ENCODE measurements at places on chromosomes 12 and 14.

- DNase-seq: no peak
These were observed 40.2 kb downstream of the HEATR5A start for GRCh38 chr14:31380106-31380505.

DNA sequence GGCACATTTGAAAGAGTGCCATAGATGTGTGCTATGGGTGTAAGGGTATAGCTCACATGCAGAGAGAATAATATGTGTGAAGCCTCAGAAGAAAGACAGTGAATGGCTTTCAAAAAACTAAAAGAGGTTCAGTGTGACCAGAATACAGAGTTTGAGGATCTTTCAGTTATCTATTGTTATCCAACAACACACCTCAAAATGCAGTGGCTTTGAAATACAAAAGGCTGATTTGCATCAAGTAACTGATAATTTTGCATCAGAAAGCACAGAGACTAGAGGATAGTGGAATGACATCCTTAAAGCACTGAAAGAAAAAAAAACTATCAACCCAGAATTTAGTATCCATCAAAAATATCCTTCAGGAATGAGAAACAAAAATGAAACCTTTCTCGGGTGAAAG lies 131.6 kb upstream of the IGF1 start:
- no peak for DNase-seq

DNA sequence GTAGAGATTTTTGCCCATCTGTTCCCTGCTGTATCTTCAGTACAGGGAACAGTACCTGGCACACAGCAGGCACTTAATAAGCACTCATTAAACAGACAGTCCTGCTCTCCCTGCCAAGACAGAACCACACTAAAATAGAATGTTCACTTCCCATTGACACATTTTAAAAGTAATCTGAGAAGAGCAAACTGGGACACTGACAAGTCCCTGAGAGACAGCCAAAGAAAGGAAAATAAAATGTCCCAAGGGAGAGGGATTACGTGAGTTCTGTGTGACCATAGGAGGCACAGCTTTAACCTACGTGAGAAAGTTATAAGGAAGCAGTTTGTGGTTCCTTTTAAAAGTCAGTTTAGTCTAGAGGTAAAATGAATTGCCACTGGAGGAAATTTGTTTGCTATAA lies 43.9 kb upstream of the SYCP3 start:
- no peak for DNase-seq

GRCh38 chr14:29618323-29619067 lies 309.2 kb downstream of the PRKD1 start:
- DNase-seq: no peak

DNA sequence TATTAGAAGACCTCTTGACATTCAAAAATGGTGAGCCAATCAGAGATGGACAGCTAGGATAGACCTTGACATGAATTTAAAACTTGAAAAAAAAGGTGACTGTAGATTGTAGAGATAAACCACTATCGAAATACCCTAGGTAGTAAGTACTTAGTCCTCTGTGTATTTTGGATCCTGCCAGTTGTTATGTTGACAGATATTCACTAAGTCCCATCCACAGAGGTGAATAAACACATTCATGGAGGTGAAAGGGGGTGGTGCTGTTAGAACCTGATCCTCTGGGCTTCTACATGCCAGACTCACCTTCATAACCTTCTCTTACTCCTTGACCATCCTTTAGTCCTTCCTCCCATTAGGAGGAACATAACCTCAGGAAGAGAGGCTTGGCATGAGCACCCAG lies 72.3 kb downstream of the OTX2 start:
- DNase-seq: no peak

- no peak for DNase-seq
These were observed 19.6 kb upstream of the SMCO2 start for GRCh38 chr12:27426743-27427487.

DNA sequence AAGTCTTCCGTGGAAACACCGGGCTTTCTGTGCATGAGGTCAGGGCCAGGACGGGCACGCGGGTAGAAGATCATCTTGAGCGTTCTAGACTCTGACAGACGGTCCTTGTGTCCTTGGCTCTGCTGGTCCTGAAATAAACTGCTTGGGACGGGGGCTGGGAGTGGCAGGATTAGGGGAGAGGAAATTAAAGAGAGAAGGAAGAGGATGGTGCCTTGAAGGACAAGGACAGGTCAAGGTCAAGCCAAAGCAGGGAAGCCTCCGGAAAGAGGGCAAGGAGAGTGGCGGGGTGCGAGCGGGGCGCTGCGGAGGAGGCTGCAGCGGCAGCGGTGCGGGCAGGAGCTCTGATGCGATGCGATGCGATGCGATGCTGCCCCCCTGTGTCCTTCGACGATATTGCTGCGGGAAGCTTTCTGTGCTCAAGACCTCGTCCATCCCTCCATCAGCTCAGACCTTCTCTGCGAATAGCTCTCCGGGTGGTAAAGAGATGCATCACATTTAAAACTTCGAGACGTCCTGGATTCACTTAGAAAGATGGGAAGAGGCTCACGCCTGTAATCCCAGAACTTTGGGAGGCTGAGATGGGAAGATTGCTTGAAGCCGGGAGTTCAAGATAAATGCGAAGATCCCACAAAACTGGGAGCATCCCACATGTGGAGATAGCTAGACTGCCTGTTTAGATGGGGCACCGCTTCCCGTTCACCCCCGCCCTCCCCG lies 110.1 kb upstream of the TMEM132D start:
- DNase-seq: no peak

DNA sequence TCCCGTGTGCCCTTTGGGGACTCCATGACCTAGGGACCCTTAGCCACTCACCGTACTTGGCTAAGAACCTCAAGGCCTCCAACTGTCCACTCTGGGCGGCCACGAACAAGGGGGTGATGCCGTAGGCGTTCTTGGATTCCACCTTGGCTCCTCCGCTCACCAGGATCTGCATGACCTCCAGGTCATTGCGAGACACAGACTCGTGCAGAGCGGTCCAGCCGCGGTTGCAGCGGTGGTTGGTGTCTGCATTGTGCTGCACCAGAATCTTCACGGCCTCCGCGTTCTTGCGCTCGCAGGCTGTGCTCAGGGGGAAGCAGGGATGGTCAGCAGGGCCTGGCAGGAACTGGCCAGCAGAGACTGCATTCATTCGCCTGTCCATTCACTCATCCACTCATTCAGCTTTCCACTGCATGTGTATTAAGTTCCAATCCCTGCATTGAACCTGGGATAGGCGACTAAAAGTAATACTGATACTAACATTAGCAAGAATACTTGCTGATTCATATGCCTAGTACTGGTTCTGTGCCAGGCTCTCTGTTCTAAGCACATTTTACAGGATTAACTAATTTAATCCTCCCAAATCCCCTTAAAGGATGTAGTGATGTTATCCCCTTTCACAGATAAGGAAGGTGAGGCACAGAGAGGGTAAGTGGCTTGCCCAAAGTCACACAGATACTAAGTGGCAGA lies 23.9 kb downstream of the FAM181A start:
- no peak for DNase-seq

GRCh38 chr12:81078469-81079196 lies 754 bp downstream of the ACSS3 start:
- no peak for DNase-seq

- DNase-seq: no peak
These were observed 21.6 kb downstream of the CORO1C start for GRCh38 chr12:108709697-108710096.

- no peak for DNase-seq
These were observed 89.0 kb upstream of the TRAF3 start for GRCh38 chr14:102688290-102688689.

- DNase-seq: no peak
These were observed 5.6 kb upstream of the ASCL1 start for GRCh38 chr12:102951841-102952240.

- no peak for DNase-seq
These were observed 26.0 kb downstream of the DCP1B start for GRCh38 chr12:1978078-1978862.

DNA sequence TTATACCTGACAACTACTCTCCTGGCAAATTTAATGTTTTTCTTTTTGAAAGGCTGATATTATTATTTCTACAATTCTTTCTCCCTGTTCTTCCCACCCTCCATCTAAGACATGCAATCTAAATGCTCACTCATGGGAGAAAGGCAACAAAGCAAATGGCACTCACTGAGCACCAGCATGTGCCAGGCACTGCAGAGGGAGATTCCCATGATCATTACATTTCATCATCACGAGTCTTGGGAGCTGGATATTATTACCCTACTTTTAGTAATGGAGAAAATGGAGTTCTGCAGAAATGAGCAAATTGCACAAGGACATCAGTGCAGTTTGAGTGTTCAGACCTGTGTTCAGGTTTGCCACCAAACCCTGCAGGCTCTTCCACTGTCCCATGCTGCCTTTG lies 27.9 kb downstream of the PPM1H start:
- DNase-seq: no peak

DNA sequence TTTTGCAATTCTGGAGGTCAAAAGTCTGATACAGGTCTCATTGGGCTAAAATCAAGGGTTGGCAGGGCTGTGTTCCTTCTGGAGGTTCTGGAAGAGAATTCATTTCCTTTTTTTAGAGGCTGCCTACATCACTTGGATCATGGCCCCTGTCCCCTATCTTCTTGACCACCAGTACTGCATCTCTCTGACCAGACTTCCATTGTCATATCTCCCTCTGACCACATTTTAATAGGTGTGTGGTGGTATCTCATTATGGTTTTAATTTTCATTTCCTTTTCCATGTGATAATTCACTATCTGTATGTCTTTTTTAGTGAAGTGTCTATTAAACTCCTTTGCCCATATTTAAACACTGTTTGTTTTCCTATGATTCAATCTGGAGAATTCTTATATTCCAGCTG lies 215.2 kb upstream of the OTX2 start:
- no peak for DNase-seq

- DNase-seq: no peak
These were observed 5.1 kb downstream of the CLMN start for GRCh38 chr14:95314609-95315008.

DNA sequence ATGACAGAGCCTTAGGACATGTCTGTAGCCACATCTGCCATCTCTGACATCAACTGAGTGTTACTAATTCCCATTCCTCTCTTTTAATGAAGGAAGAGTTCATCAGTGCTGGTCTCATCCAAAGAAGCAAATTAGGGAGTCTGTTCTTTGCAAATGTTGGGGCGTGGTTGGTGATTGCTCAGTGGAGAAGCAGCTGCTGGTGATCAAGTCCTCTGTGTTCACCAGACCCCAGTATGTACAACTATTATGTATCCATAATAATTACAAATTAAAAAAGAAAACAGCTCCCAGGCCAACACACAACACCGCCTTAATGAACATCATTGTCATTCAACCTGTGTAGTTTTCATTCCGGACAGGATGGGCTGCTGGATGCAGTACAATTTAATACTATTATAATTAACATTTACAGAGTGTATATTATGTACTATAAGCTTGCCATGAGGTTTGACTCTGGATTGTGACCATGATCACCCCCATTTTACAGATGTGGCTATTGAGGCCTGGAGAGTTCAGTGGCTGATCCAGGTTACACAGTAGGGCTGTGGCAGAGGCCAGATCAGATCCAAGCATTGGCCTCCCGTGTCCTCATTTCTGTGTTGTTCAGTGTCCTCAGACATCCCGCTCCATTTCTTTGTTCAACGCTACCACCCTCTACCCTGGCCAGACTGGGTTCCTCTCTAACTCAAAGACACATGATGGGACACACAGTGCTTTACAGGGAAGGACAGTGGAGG lies 179.0 kb downstream of the CHST11 start:
- no peak for DNase-seq

Data from activated CD4-positive, CD25-positive, alpha-beta regulatory T cell (primary cell).